ENCODE measurements at places on chromosomes 11 and 22. TPM values are rescaled to one million over a fixed set of nuclear protein-coding genes. Genes with fewer than 3 reads are reported as not detected.

HBG2 gene
- not detected for total RNA-seq

DDTL gene
- total RNA-seq = not detected

SAA1 gene
- 0.32 TPM for total RNA-seq

VPS51 gene
- total RNA-seq = 123 TPM

OR8J3 gene
- total RNA-seq = not detected

EHD1 gene
- total RNA-seq = 72.4 TPM

GDPD5 gene
- 22.1 TPM for total RNA-seq

CDC45 gene
- 4.8 TPM for total RNA-seq

SEPTIN5 gene
- 20.6 TPM for total RNA-seq

TYR gene
- total RNA-seq = not detected

GRAMD1B gene
- total RNA-seq = 7.2 TPM

APOL5 gene
- total RNA-seq = not detected

SLC22A12 gene
- not detected for total RNA-seq

MAPK8IP1 gene
- total RNA-seq = 8.3 TPM

C11orf87 gene
- total RNA-seq = 0.13 TPM

TMPRSS13 gene
- total RNA-seq = not detected

CADM1 gene
- 20.4 TPM for total RNA-seq

GP1BB gene
- 2.6 TPM for total RNA-seq

INPPL1 gene
- total RNA-seq = 39.5 TPM

SYT9 gene
- not detected for total RNA-seq

PHETA2 gene
- total RNA-seq = 23.1 TPM

TMPRSS4 gene
- total RNA-seq = not detected

POU2AF2 gene
- total RNA-seq = not detected

TRIM51 gene
- not detected for total RNA-seq

PGM2L1 gene
- 10.3 TPM for total RNA-seq

PCNX3 gene
- total RNA-seq = 21.3 TPM

OTOG gene
- not detected for total RNA-seq

NXPE2 gene
- total RNA-seq = 0.76 TPM

HSPB2 gene
- 1.7 TPM for total RNA-seq

BTBD18 gene
- total RNA-seq = not detected

RFPL1 gene
- not detected for total RNA-seq

SOX6 gene
- 8.4 TPM for total RNA-seq

MAFF gene
- total RNA-seq = 14.8 TPM

OR51B5 gene
- total RNA-seq = 0.11 TPM

CCDC73 gene
- total RNA-seq = not detected

KCNJ5 gene
- total RNA-seq = 0.13 TPM
